GM12878 (cell line): ENCODE measurements at places on chromosomes 4 and X. TPM values are rescaled to one million over a fixed set of nuclear protein-coding genes. Genes with fewer than 3 reads are reported as not detected.

DNA sequence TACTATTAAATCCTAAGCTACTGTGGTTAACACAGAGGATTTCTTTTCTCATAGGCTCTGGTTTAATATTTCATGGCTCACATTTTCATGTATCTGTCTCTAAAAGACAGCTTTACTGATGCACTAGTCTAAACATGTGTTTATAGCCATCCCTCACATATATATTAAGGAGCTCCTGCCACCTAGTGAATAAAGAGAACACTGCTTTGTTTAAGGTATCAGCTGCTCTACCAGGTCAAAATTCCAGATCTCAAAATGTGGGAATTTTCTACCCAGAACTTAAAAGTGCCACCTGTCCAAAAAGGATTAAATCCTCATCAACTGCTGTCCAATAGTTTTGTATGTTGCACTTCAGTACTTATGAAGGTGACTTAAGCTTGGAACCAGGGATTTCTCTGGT, 188.5 kb upstream of the TEX13C start:
- no peaks in the 10 kb centered on the region for H3K36me3 ChIP-seq
- no peak overlapping the region for H3K4me3 ChIP-seq
- H3K4me1 ChIP-seq, result no peaks in the 10 kb centered on the region
- no peak overlapping the region for H3K27ac ChIP-seq
- DNase-seq, result no peak
- no peaks in the 10 kb centered on the region for H3K27me3 ChIP-seq

DNA sequence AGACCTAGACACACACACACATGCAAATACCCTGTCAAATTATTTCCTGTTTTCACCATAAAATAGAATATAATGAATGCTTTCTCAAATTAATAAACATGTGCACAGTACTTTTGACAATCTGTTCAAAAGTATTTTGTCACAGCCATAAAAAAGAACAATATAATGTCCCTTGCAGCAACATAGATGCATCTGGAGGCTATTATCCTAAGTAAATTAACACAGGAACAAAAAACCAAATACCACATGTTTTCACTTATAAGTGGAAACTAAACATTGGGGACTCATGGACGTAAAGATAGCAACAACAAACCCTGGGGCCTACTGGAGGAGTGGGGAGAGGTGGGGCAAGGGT, 15.5 kb downstream of the RAB40A start:
- H3K4me3 ChIP-seq, result no peak overlapping the region
- DNase-seq, result no peak
- H3K4me1 ChIP-seq, result no peaks in the 10 kb centered on the region
- H3K36me3 ChIP-seq, result no peaks in the 10 kb centered on the region
- H3K27ac ChIP-seq, result no peak overlapping the region

GRCh38 chr4:88158038-88158488, 376 bp downstream of the ABCG2 start:
- H3K4me1 ChIP-seq, result peaks cover 2% of the 10 kb centered on the region; the same call in 1 of the 2 replicates
- no peaks in the 10 kb centered on the region for H3K36me3 ChIP-seq
- H3K27ac ChIP-seq, result no peak overlapping the region
- peaks cover 4% of the 10 kb centered on the region; the same call in 1 of the 2 replicates for H3K27me3 ChIP-seq

GRCh38 chr4:112189754-112190153, 41.8 kb upstream of the AP1AR start:
- no peaks in the 10 kb centered on the region for H3K4me1 ChIP-seq
- no peaks in the 10 kb centered on the region for H3K36me3 ChIP-seq
- H3K27ac ChIP-seq, result no peak overlapping the region
- DNase-seq, result no peak
- no peak overlapping the region for H3K4me3 ChIP-seq

GRCh38 chrX:39883666-39884065, 214.1 kb downstream of the BCOR start:
- DNase-seq, result no peak
- no peak overlapping the region for H3K27ac ChIP-seq
- no peak overlapping the region for H3K4me3 ChIP-seq
- no peaks in the 10 kb centered on the region for H3K36me3 ChIP-seq
- no peaks in the 10 kb centered on the region for H3K27me3 ChIP-seq
- no peaks in the 10 kb centered on the region for H3K4me1 ChIP-seq

DNA sequence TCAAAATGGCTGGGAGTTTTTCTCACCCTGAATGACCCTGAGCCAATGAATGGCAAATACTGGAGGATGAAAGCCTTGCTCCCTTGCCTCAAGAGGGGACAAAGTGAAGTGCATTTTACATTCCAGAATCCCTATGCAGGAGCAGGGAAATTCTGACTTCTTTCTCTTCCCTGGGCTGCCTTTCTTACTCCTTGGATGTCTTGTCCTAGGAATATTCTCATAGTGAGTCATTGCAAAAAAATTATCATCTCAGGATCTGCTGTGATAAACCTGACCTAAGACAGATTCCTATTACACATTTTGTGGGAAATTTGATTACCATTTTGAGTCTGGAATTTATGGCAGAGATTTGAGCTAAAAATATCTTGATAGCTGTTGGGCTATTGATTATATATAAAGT, 199.9 kb downstream of the TMA16 start:
- no peak overlapping the region for H3K4me3 ChIP-seq
- H3K27me3 ChIP-seq, result no peaks in the 10 kb centered on the region
- H3K4me1 ChIP-seq, result no peaks in the 10 kb centered on the region
- no peak for DNase-seq

DNA sequence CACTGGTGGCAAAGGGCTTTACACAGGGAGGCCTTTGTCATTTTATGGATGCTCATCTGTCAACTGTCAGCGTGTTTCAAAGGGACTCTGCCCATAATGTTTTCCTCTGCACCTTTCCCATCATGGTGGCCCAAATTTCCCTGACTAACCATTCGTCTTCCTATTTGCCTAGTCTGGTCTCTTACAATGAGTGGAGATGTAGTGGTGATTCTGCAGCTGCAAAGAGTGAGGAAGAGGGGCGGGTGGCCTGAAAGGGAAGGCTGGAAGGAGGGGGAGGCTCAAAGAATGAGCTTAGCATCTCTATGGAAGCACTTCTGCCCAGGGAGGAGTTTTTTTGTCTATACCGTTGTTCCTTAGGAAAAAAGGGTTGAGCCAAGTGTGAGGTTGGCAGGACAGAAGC, 447.5 kb downstream of the NKX6-1 start:
- H3K27ac ChIP-seq, result no peak overlapping the region
- H3K36me3 ChIP-seq, result no peaks in the 10 kb centered on the region
- no peaks in the 10 kb centered on the region for H3K27me3 ChIP-seq

- no peak overlapping the region for H3K27ac ChIP-seq
- no peak for DNase-seq
- H3K4me1 ChIP-seq, result no peaks in the 10 kb centered on the region
- H3K36me3 ChIP-seq, result no peaks in the 10 kb centered on the region
- H3K27me3 ChIP-seq, result no peaks in the 10 kb centered on the region
These were observed 188.4 kb upstream of the GNPDA2 start for GRCh38 chr4:44914748-44915147.

Gene NOX1
- 0.16 TPM in 1 of 2 replicates, not detected in the other for total RNA-seq

Gene GPR50
- total RNA-seq, result not detected in 2 replicates

Gene HTR2C
- total RNA-seq, result not detected in 2 replicates

Gene ELF4
- total RNA-seq, result 34.4 and 35.1 TPM in 2 replicates

Gene MAGEA11
- not detected in 2 replicates for total RNA-seq

Gene NHS
- not detected in 2 replicates for total RNA-seq
